ENCODE measurements at places on chromosomes 11 and 22. TPM values are rescaled to one million over a fixed set of nuclear protein-coding genes. Genes with fewer than 3 reads are reported as not detected.

Gene APOBEC3B
- polyA plus RNA-seq = 0.55 TPM

GRCh38 chr11:10261821-10262220, 32.2 kb downstream of the SBF2 start:
- no peak for DNase-seq

Gene NNMT
- polyA plus RNA-seq = not detected

DNA sequence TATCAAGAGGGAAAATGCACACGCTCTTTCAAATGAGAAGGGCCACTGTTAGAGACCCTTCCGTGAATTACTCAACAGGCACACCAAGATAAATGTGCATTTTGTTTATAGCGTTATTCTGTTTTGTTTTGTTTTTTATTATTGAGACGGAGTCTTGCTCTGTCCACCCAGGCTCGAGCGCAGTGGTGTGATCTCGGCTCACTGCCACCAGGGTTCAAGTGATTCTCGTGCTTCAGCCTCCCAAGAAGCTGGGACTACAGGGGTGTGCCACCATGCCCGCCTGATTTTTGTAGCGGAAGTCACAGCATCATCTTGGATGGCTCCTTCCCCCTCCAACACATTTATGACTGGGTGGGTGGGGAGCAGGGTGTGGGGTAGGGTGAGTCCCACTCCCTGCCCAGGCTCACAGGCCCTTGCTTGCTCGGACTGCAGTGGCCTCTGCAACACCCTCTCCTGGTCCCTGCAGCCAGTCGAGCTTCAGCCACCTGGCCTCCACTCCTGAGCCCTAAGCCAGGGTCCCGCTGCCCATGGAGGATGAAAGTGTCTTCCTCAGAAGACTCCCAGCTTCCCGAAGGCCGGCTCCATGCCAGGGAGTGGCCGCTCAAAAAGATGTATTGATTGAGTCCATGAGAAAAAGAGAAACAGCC, 68.0 kb downstream of the RTL6 start:
- DNase-seq = no peak

GRCh38 chr11:22633354-22633902, 7.8 kb upstream of the FANCF start:
- DNase-seq = no peak

Gene SHISA8
- not detected for polyA plus RNA-seq

- DNase-seq = no peak
These were observed 37.6 kb downstream of the PITPNB start for GRCh38 chr22:27881421-27881820.

Gene HOATZ
- not detected for polyA plus RNA-seq

DNA sequence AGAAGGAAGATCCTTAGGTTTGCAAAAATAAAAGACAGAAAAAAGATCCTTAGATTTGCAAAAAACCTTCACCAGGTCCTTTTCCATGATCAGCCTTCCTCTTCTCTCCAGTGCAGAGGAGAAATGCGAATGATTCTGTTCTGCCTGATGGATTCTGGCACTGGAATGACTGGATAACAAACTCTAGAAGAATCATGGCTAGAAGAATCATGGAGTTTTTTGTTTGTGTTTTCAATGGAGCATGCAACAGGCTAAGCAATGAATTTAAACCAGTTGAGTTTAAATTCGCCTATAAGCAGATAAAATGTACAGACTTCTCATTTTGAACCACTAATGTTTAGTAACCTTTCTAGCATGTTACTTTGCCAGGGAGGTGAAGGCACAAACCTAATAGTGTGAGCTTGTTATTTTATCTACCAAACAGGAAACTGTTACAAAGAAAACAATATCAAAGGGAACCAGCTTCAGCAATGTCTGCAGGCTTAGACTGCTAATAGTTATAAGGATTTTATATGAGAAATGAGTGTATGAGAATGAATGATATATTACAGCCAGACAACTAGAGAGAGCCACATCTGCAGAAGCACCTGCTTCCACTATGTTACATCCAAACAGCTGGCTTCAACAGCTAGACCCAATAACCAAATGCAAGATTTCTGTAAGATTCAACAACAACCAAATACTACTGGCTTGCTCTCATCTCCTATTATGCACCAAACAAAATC, 64.7 kb upstream of the APOA1 start:
- DNase-seq = no peak

DNA sequence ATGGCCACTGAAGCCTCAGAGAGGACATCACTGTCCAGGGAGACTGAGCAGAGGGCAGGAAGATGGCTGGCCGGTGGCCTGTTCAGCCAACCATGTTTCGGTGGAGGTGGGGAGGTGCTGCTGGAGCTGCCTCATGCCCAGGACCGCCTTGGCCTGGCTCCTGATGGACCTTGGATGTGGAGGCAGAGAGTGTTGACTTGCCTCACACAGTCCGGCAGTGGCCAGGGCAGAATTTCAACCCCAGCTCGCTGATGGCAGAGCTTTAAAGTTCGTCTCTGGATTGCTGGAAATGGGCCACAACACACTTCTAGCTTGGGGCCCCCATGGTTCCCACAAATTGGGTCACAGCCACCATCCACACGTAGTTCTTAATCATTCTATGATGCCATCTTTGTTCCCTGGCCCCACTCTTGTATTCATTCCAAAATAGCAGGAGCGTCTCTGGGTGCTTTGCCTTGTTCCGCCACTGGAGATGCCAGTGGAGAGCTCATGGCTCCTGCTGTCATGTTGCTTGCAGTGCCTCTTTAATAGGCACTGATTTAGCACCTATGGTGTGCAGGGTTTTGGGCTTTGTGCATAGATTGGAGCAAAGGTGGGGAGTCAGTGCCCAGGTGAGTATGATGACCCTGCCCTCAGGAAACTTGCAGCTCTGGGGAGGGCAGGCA, 5.6 kb downstream of the MAPK8IP1 start:
- DNase-seq = no peak
